Stimulated activated CD4-positive, alpha-beta T cell treated with anti-CD3 and anti-CD28 coated beads, Interleukin-1b, Interleukin-23, amount 100 ng/mL, for 1 hour (primary cell): ENCODE measurements at places on chromosomes 2 and 18.

DNA sequence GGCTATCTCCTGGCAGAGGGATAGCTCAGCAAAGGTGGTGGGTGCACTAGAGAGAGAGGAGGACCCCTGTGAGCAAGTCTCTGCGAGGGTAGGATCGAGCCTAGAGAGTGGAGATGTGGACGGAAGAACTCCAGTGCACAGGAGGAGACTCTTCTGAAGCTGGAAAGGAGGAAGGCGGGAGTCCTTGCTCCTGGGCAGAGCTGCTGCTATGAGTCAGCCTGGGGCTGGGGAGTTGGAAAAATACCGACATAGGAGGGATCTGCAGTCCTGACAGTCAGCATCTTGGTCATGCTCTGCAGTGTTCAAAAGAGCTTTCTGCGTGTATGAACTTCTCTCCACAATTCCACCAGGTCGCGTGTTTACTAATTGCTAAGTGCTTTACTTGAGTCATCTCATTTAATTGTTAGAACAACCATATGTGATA is 233.8 kb downstream of the LDLRAD4 start:
- DNase-seq = no peak

DNA sequence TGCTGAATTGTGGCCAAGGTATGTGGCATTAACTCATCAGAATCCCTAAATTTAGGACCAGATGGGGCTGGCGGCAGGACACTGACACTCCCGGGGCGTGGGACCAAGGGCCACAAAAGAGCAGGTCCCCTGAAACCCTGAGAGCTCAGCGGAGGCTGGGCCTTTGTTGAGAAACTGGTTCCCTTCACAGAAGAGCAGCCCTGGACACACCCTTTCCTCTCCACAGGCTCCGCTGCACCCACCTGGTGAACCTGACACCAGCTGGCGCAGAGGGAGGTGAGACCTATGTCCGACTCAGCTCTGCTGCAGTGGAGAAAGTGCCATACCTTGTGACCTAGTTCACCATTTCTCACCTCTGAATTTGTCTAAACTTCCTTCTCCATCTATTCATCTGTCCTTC is 119.5 kb downstream of the RTP5 start:
- no peak for DNase-seq

GRCh38 chr2:204551512-204551863 is 6.2 kb downstream of the PARD3B start:
- DNase-seq = no peak

DNA sequence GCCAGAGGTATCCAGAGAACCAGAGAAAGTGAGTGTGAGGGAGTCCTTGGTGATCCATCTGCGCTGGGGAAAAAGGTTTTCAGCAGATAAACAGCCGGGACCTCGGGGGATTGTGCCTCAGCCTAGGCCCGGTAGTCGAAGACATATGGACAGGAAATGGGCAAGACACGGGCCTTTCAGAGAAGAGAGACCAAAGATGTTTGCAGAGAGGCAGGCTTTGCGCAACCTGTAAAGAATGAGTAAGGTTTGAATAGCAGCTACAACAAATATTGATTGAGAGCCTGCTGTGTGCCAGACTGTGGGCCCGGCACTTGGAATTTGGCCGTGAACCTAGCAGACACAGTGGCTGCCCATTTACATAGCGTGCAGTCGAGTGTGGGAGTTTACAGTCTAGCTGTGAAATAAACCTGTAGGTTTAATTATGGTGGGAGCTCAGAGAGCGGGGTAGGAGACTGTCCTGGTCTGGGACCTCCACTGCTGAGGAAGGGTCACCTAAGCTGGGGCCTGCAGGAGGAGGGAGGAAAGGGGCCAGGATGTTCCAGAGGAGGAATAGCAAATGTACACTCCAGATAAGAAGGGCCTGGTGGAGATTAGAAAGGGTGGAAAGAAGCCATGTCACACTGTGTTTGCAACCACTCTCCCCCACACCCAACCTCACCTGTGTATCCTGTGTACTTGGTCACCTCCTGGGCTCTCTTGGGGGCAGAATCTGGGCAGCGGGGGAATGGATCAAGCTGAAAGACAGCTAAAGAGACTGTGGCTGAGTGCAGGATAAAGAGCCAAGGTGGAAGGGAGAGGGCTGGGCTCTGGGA is 3.0 kb downstream of the SH2D6 start:
- DNase-seq = no peak

DNA sequence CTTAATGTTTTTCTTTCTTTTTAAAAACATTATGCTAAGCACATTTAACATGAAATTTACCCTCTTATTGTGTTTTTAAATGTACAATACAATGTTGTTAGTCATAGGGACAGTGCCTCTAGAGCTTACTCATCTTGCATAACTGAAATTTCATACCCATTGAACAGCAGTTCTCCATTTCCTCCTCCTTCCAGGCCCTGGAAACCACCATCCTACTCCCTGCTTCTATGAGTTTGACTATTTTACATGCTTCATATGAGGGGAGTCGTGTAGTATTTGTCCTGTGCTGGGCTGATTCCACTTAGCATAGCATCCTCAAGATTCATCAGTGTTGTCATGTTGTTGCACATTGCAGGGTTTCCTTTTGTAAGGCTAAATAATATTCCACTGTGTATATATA is 92.6 kb downstream of the SPATS2L start:
- DNase-seq = no peak

GRCh38 chr2:136057023-136057801 is 60.7 kb downstream of the CXCR4 start:
- DNase-seq = no peak
